ENCODE measurements at places on chromosomes 2 and 18. TPM values are rescaled to one million over a fixed set of nuclear protein-coding genes. Genes with fewer than 3 reads are reported as not detected.

The GKN1 gene
- not detected for total RNA-seq

The RETREG2 gene
- total RNA-seq: 64.5 TPM

The TUBA3D gene
- not detected for total RNA-seq

The PLB1 gene
- 0.91 TPM for total RNA-seq

The CARF gene
- 6.8 TPM for total RNA-seq

The STAT4 gene
- total RNA-seq: 1.4 TPM

The ARHGEF4 gene
- 52.0 TPM for total RNA-seq

The CMPK2 gene
- 0.40 TPM for total RNA-seq

The ZNF396 gene
- 2.0 TPM for total RNA-seq

The GPBAR1 gene
- total RNA-seq: 0.16 TPM

The DTNA gene
- not detected for total RNA-seq

The RESP18 gene
- total RNA-seq: not detected

The EMILIN1 gene
- total RNA-seq: 0.21 TPM

The CD207 gene
- total RNA-seq: not detected

The NEUROD1 gene
- total RNA-seq: not detected

The UGT1A8 gene
- total RNA-seq: not detected

The LBX2 gene
- not detected for total RNA-seq

The TEX44 gene
- total RNA-seq: not detected
